Activated CD8-positive, alpha-beta T cell treated with anti-CD3 and anti-CD28 coated beads, Interleukin-2, amount 10 ng/mL, durations not matched to agents 7 days and 5 days (primary cell): ENCODE measurements at places on chromosomes 6 and 20.

- no peak for DNase-seq
These were observed 421.8 kb upstream of the SLC35B3 start for GRCh38 chr6:8857160-8857559.

DNA sequence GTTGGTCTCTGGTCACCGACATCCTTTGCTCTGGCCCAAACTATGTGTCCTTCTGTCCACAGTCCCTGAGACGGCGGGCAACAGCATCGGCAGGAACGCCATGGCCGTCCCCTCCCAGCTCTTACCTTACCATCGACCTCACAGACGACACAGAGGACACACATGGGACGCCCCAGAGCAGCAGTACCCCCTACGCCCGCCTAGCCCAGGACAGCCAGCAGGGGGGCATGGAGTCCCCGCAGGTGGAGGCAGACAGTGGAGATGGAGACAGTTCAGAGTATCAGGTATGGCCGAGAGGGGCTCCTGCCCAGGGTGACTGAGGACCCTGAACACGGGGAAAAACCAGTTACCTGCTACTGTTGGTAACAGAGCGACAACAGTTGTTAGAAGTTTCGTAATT is 25.0 kb downstream of the DNMT3B start:
- no peak for DNase-seq

- no peak for DNase-seq
These were observed 164.4 kb upstream of the TAB2 start for GRCh38 chr6:149153100-149153499.

- DNase-seq: no peak
These were observed 126.5 kb downstream of the MBOAT1 start for GRCh38 chr6:20085817-20086216.

GRCh38 chr20:35320396-35321126 is 28.3 kb upstream of the FAM83C start:
- DNase-seq: no peak

GRCh38 chr6:3596766-3597165 is 139.9 kb upstream of the SLC22A23 start:
- DNase-seq: no peak

GRCh38 chr6:39256294-39256940 is 27.1 kb upstream of the KCNK5 start:
- no peak for DNase-seq

GRCh38 chr20:17747431-17747846 is 47.7 kb downstream of the BANF2 start:
- no peak for DNase-seq

- DNase-seq: no peak
These were observed 27.1 kb upstream of the FAM217A start for GRCh38 chr6:4105980-4106536.

- no peak for DNase-seq
These were observed 639.6 kb downstream of the EPHA7 start for GRCh38 chr6:92779746-92780145.

- DNase-seq: no peak
These were observed 32.4 kb upstream of the PBOV1 start for GRCh38 chr6:138250513-138251247.

DNA sequence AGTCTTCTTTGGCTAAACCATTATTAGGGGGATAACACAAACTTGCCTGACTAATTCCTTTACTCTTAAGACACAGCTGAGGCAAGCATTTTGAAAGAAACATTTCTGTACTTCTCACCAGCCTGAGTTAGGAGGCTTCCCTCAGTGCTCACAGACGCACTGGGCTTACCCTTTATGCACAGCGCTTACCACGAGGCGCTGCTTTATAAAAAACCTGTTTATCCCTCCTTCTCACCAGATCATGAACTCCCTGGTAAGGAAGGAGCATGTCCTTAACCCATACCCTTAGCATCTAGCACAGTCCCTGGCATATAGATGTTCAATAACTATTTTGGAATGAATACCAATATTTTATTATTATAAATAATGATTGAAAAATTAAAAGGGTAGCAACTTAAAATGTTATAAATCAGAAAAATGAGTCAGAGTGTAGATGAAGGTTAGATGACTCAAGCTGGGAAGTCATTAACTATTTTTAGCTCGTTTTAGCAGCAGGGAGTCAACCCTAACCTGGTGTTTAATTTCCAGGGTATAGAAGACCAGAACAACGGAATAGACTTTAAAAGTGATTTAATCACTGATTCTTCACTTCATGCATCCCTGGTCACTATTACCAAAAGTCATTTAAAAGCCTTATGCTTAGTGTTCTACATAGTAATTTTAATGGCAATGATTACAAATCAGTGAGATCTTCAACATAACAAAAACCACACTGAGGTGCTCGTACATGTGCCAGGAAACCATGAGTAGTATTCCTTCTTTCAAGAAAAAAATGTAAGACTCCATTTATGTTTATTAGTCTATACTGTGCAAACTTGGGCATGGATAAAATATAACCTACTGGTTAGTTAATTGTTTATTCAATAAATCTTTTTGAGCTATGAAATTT is 4.1 kb upstream of the TPD52L1 start:
- DNase-seq: no peak

DNA sequence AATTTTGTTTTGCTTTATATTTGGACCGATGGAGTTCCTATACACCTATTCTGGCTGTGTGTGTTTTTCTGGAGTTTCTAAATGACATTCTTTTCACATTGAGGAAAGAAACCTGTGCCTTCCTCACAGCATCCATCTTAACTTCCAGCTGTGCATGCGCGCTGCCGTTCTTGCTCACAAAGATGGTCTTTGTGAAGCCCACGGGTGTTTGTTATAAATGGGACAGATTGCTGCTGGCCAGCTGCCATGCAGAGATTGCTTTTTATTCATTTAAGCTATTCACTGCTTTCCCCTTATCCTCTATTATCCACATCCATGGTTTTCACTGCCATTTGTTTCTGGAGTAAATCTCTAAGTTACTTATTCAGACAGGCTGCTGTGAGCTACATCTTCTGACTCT is 54.2 kb downstream of the SYNDIG1 start:
- no peak for DNase-seq

- peak; percentile 66 for DNase-seq
These were observed 2.1 kb upstream of the COL20A1 start for GRCh38 chr20:63290677-63291472.

- DNase-seq: no peak
These were observed 109.8 kb downstream of the SYCP2 start for GRCh38 chr20:59823491-59824259.
